ENCODE measurements at places on chromosomes 16 and 17.

- DNase-seq: no peak
Measured at GRCh38 chr17:50029185-50029584, 26.7 kb upstream of the ITGA3 start.

DNA sequence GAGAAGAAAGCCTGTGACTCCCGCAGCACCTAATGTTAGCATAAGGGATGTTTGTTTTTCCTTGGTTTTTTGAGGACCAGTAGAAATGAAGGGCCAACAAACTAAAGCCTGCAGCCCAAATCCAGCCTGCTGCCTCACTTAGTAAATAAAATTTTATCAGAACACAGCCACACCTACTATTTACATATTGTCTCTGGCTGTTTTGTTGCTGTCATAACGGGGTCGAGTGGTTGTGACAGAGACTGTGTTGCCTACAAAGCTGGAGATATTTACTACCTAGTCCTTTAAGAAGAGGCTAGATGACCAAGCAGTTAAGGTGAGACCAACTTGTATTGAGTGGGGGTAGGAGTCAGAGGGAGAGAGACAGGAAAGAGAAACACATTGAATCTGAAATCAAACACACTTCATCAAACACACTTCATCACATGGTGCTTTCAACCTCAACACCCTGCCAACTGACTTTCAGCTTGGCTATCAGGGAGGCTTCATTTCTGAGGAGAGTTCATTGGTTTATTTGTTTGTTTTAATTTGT, 546.3 kb upstream of the CDH11 start:
- DNase-seq: no peak

- no peak for DNase-seq
Measured at GRCh38 chr17:21089145-21089544, 37.6 kb upstream of the DHRS7B start.

DNA sequence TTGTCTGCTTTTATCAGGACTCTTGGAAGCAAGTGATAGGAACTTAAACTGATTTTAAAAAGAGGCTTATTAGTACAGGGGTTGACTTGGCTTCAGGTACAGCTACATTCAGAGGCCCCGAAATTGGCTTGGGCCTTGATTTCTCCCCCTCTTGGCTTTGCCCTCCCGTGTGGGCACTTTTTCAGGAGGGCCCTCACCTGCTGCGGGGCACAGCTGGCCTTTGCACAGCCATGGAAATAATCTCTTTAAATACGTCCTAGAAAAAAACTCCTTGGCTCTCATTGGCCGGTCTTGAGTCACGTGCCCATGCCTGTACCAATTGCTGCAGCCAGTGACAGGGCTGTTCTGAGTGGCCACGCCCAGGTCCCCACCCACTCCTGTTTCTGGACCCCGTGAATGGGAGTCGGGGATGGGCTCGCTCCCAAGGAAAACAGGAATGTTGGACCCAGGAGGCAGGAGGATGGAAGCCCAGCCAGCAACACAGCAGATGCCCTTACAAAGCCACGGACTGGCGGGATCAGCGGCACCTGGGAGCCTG, 15.0 kb downstream of the CA5A start:
- no peak for DNase-seq

DNA sequence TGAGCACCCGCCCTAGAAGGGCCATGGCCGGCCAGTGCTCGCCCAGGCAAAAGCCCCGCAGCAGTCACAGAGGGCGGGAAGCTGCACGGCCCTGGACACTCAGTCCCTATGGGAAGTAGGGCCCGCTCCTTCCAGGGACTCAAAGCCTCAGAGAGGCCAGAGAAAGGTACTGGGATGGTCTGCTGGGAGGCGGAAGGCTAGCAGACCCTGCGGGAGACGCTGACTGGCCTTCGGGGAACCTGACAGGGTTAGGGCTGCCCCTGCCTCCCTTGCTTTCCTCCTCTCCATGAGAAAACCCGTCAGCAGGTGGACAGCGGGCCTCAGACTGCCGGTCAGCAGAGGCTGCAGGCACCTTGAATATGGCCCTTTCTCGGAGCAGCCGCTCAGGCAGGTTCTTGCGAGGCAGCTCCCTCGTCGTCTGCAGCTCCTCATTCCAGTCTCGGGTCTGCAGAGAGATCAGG, 11.5 kb downstream of the CLUH start:
- no peak for DNase-seq

GRCh38 chr17:6388416-6388815, 46.5 kb downstream of the AIPL1 start:
- no peak for DNase-seq
